ENCODE measurements at places on chromosomes 6 and 20.

GRCh38 chr6:87766211-87766610, 64.2 kb upstream of the AKIRIN2 start:
- no peak for DNase-seq

GRCh38 chr6:164035900-164036485, 621.5 kb downstream of the QKI start:
- DNase-seq = no peak

- DNase-seq = no peak
Observed at GRCh38 chr6:56850626-56851025, 104.3 kb upstream of the BEND6 start.

DNA sequence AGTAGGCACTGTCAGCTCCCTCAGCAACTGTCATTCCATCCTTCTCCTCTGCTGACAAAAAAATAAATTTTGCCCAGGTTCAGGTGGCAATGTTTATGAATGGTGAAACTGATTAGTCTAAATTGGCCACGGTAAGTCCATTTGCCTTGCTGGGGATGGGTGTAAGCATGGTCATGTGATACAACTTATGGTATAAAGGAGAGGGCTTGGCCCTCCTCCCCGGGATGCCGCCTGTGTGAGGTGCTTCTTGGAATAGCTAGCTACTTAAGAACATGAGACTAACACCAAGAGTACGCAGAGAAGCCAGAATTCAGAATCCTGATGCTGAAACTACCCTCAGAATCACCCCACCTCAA, 94.4 kb upstream of the MAP7 start:
- DNase-seq = no peak

GRCh38 chr20:13260650-13261279, 39.7 kb downstream of the ISM1 start:
- DNase-seq = no peak

DNA sequence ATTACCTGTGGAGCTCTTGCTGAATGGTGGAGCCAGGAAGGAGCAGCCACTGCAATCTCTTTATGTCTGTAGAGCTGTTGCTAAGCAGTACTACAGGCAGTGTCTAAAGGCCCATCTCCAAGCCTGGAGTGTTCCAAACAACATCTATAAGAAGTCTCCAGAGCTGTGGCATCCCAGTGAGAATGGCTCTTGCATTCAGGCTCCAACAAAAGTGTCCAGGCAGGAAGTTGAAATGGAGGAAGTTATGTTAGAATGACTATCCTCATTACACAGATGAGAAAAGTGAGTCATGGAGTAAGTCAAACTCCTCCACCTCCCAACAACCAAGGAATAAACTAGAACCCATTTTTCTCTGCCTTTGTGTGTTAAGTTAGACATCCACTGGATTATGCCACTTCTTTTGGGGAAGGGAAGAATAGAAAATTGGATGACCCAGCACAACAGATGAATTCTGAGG, 288.5 kb upstream of the STXBP5 start:
- no peak for DNase-seq

GRCh38 chr6:117496383-117496990, 14.0 kb downstream of the DCBLD1 start:
- DNase-seq = no peak

GRCh38 chr20:34055290-34055689, 56.8 kb downstream of the EIF2S2 start:
- no peak for DNase-seq

DNA sequence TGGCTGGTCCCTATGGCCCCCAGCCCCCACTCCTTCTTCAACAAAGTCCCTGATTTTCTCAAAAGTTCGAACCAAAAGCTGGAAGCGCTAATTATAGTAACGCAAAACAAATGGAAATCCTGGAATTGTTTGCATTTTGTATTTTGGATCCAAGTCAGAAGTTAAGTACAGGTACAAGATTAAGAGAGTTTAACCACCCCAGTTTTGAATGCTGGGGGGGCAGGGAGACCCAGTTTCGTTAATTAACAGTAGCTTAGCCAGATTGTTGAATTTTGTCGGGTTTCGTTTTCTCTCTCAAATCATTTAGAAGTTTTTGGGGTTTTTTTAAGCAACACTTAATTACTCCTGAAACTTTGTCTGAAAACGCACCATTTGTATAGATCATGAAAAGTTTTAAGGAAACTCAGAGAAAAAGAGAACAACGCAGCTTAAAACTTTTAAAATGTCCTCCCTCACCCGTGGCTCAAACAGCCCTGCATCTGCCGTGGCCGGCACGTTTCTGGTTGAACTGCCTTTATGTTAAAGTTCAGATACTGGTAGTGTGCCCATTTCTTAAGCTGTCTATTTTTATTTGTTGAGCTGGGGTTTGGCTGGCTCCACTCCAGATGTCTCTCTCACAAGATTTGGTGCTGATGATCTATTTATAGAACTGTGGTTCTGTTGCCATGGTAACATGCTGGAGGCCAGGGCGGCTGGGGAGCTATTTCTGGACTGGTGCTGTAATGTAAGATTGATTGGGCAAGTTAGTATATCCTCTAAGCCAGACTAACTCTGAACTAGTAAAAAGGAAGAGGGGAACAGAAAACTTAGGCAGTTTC, 55.0 kb downstream of the GNAS start:
- DNase-seq = no peak

- DNase-seq = no peak
Observed at GRCh38 chr6:112773187-112773586, 426.1 kb downstream of the RFPL4B start.

DNA sequence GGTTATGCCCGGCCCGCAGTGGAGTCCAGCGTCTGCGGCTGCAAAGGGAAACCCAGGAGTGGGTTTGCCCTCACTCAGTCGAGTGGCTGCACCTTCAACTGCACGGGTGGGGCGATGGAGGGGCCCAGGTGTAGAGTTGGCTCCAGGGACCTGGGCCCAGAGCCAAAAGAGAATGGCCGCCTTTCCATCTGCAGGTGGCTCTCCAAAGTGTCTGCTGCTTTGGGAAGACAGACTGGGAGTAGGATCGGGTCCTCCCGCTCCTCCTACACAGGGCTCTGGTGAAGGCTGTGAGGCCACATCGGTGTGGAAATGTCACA, 80.1 kb downstream of the PTPN1 start:
- DNase-seq = no peak

GRCh38 chr6:149925253-149925973, 2.5 kb upstream of the RAET1G start:
- DNase-seq = no peak

DNA sequence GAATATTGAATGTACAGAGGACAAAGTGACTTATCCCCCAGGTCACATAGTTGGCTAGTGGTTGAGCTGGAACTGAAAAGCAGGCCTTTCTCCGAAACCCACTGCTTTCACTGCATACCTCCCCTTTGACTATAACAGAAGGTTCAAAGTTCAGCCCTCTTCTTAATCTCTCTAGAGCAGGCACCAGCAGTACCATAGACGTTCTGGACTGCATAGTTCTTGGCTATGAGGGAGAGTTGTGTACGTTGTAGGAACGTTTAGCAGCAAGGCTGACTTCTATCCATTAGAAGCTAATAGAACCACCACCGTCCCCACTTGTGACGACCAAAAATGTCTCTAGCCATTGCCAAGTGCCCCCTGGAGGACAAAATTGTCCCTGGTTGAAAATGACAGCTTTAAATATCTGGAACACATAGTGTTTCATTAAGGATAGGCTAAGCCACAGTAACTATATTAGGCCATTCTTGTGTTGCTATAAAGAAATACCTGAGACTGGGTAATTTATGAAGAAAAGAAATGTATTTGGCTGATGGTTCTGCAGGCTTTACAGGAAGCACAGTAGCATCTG, 123.8 kb upstream of the MTHFD1L start:
- no peak for DNase-seq

DNA sequence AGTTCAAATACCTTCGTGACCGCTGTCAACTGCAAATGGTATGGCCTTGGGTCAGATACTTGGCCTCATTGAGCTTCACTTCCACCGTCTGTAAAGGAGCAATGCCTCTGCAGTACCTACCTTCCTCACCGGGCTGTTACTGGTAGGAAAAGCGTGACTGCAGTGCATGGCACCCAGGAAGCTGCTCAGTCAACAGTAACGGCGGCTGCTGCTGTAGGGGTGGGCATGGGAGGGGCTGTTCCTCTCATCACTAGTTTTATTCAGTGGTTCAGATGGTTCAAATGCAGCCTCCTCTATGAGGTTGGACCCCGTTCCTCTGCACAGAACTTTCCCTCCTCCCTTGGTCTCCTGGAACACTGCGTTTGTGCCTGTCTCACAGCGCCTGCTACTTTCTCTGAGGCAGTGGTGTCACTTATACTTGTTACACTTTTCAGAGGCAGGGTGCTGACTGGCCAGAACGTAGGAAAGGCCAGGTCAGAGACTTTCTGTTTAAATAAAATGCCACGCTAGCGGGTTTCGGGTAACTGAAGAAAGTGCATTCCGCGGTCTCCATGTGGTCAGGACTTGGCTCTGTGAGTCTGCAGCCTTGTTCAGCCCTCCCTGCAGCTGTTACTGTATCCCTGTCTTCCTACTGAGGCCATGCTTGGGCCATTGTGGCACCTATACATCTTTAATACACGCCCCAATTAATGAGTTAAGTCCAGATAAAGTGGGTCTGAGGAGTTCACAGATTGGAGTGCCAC, 279.6 kb downstream of the NRN1 start:
- no peak for DNase-seq

GRCh38 chr6:150638765-150639164, 39.1 kb downstream of the PLEKHG1 start:
- no peak for DNase-seq

DNA sequence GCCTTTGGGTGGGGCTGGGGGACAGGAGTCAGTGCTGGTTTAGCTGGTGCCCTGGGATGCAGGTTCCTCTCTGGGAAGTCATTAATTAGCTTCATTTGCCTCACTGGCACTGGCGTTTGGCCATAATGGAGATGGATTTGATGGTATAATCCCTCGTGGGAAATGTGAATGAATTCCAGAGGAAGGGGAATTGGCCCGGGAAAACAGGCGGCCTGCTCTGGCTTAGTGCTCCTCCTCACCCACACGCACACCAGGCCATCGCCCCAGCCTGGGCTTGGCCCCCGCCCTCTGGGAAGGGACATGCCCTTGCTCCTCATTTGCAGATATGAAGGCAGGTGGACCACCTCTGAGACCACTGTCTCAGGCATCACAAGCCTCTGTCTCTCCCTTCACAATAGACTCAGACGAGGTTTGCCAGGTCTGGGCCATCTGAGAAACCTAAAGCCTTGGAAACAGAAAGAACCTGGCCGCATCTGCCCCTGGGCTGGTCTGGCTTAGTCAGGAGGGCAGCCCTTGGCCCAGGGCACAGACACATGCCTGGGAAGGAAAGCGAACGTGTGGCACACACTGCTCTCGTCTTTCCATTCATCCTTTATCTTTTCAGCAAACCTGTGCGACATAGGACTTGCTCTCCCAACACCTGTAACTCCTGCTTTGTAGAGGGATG, 199.2 kb upstream of the CDH4 start:
- DNase-seq = no peak

- DNase-seq = no peak
Observed at GRCh38 chr6:144263786-144264185, 21.3 kb upstream of the UTRN start.

- no peak for DNase-seq
Observed at GRCh38 chr6:40877362-40877761, 161.7 kb downstream of the UNC5CL start.

- no peak for DNase-seq
Observed at GRCh38 chr20:50367104-50367674, 143.0 kb upstream of the PTPN1 start.

All from activated naive CD8-positive, alpha-beta T cell treated with anti-CD3 and anti-CD28 coated beads, Interleukin-2, amount 50 U/mL, for 16 hours (primary cell).